ENCODE measurements at places on chromosomes 16 and 17.

- DNase-seq, result no peak
Measured at GRCh38 chr17:6105649-6106007, 35.4 kb downstream of the WSCD1 start.

DNA sequence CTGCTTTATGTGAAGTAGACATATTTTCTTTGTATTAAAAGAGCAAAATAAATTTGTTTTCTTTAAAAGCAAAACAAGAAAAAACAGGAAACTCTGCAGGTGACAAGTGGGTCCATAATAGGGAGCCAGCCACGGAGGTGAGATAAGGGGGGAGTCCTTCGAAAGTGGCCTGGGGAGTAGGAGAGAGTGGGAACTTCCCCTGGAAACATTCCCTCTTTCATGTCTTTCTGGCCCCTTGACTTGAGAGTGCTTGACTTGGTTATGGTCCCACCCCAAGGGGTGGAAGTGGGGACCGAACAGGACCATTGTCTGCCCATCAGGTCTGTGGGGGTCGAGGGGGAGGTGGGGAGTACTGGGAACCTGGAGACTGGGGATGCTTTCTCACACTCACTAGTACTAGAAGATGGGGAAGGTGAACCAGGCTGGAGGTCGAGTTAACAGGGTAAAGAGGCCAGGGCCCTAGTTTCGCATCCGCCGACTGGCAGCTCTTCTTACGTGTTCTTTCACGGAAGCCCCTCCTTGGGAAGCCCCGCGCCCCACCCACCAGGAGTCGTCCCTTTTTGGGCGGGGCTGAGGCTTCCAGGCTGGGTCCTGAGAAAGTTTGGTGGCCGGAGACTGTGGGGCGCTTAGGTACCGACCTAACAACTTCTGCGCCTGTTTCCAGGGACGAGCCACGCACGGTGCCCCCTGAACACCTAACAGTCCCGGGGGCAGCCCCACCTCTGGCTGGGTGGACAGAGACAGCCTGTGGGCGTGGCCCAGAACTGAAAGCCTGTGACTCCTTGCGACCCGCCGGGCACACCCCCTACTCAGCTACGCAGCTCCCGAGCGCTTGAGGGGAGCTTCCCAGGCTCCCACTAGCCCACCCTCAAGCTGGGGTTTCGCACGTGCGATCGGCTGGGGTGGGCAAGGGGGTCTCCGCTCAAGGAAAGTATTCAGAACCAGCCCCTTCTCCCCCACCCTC, 790 bp downstream of the TRADD start:
- DNase-seq, result no peak

DNA sequence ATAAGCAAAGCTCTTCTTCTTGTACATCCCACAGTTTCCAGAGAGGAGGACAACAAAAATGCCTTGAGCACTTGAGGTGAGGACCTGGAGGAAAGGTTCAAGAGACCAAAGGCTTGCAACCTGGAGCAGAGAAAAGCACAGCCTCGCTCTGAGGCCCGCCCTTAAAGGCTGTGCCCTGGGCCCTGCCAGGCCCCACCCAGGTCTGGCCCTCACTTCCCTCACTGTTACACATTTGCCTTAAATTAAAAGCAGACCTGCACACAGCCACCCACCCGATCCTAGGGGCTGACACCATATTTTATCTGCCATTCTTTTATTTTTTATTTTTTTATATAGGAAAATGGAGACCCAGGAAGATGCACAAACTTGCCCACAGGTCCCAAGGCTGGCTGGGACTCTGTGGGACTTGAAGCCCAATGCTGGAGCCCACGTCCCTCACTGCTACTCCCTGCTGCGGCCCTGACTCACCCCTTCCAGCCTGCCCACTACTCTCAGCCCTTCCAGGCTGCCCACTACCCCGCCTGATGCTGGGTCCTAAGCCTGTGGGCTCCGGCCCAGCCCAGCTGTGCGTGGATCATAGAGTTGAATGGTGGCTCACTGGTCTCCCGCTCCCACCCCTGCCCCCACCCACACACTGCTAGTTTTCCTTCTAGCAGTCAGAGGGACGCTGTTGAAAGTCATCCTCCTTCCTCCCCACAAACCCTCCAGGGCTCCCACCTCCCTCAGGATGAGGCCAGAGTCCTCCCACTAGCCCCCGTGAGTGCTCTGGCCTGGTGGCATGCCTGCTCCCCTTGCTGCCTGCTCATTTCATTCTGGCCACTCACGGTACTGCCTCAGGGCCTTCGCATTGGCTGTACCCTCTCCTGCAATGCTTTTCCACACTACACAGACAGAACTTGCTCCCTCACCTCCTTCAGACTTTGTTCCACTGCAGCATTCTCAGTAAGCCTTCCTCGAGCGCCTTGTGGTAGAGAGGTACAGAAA, 77.6 kb upstream of the MED9 start:
- DNase-seq, result no peak

- no peak for DNase-seq
Measured at GRCh38 chr17:77892469-77893143, 65.9 kb upstream of the TNRC6C start.

- peak; percentile 85 for DNase-seq
Measured at GRCh38 chr17:1714980-1715802, 5.0 kb upstream of the TLCD2 start.

DNA sequence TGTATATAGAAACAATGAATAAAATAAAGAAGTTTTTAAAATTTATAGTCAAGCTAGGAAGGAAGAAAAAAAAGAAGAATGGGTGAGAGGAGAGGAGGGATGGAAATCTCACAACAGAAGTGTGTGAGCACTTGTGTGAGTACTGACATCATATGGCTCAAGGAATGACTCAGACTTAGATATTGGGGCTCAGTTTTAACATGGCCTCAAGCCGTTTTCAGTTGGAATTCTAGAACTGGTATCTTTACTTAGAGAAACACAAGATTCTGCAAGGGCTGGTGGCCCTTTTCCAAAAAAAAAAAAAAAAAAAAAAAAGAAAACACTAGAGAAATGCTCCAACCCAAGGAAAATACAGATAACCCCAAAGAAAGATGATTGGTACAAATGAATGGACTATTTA, 55.1 kb downstream of the STXBP4 start:
- no peak for DNase-seq

DNA sequence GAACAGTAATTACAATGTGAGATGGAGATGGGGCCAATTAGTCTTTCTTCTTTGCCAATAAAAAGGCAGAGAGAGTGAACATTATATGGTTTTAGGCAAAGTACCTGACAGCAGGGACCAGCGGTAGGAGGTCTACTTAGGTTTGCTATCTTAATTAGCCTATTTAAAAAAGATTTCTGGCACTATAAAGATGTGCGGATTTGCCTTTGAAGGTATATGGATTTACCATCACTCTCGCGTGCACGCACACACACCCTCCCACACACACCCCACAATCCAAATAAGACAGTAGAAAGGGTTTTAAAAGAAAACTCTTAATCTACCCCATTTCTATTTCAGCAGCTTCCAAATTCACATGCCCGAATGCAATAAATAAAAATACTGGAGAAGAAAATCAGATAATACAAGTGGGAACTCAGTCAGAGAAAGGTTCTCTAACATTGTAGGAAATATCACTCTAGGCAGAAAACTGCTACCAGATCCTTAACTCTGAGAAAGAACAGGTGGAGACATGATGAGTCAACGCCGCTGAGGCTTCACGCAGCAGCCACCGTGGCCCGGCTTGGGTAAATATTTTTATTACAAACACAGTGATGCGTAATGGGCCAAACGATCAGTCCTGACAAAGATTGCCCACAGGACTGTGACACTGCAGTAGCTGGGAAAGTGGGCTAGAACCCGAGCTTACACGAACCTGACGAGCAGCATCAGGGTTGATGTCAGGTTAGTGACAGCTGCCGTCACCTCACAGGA, 66.6 kb upstream of the AXIN2 start:
- peak; percentile 65 for DNase-seq

GRCh38 chr16:48558371-48558841, 51.6 kb downstream of the N4BP1 start:
- no peak for DNase-seq

DNA sequence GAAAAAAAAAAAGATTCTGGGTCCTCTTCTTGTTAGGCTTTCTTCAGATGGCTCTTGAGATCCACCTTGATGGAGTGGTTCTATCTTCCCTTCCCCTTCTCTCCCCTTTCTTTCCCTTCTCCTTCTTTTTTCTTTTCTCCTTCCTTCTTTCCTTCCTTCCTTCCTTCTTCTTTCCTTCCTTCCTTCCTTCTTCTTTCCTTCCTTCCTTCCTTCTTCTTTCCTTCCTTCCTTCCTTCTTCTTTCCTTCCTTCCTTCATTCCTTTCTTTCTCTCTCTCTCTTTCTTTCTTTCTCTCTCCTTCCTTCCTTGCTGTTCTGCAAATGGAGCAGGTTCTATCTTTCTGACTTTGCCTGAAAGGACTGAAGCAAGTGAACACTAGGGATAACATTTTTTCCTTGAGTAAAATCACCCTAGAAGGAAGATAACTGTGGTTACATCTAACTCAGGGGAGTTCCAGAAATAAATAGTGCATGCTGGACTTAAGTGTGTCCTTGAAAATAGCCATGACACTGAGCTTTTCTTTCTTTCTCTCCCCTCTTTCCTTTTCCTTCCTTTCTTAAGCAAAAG, 68.8 kb upstream of the SEC14L1 start:
- no peak for DNase-seq

GRCh38 chr17:14329900-14330491, 29.1 kb downstream of the HS3ST3B1 start:
- no peak for DNase-seq

- no peak for DNase-seq
Measured at GRCh38 chr16:74275711-74276110, 20.9 kb upstream of the PSMD7 start.

DNA sequence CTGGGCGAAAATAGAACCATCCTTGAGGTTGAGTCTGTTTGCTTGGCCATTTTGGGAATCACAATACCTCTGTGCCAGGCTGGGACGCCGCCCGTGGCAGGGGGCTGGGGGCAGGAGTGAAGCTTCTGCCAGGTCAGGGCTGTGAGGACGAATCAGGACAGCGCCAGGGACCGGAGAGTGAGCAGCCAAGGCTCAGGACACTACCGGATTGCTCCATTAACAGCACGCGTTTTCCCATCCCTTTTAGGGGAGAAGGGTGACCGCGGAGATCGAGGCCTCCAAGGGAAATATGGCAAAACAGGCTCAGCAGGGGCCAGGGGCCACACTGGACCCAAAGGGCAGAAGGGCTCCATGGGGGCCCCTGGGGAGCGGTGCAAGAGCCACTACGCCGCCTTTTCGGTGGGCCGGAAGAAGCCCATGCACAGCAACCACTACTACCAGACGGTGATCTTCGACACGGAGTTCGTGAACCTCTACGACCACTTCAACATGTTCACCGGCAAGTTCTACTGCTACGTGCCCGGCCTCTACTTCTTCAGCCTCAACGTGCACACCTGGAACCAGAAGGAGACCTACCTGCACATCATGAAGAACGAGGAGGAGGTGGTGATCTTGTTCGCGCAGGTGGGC, 23.4 kb downstream of the C1QTNF1 start:
- no peak for DNase-seq
